ENCODE measurements at places on chromosomes 16 and 17.

GRCh38 chr17:50508573-50509460 is 578 bp downstream of the MYCBPAP start:
- DNase-seq, result no peak

DNA sequence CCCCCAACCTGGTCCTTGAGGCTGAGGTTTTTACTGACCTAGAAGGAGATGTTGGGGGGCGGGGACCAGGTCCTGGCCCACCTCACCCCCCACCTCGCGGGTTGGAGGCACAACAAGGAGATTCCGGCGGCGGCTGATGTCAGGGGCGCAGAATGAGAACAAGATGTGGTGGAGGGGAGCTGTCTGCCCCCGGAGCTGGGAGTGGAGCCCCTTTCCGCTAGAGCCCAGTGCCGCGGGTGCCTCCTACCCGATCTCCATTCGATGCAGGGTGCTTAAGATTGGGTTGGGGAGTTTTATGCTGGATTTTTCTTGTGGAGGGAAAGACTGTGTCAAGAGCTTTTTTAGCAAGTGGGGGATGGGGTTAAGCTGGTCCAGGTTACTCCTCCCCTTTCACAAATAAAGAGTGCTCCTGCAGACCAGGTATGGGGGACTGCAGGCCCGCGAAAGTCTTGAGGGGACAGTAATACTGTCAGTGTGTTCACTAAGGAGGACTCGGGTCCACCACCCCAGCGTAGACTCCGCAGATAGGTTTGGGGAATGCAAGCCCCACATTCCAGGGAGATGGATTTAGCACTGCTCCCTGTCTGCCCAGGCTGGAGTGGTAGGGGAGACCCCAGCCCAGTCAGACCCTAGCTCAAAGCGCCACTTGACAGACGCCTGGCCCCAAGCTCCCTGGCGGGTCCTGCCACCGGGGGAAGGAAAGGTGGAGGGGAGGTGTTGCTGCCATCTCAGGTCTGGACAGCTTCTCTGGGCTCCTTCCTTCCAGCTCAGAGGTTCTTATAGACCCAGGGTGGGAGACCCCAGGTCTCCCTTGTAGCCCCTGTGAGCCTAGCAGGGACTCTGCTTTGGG is 2.0 kb downstream of the CACNA1G start:
- peak; percentile 40 for DNase-seq

- DNase-seq, result no peak
These were observed 21.4 kb upstream of the SPACA3 start for GRCh38 chr17:32970281-32970680.

DNA sequence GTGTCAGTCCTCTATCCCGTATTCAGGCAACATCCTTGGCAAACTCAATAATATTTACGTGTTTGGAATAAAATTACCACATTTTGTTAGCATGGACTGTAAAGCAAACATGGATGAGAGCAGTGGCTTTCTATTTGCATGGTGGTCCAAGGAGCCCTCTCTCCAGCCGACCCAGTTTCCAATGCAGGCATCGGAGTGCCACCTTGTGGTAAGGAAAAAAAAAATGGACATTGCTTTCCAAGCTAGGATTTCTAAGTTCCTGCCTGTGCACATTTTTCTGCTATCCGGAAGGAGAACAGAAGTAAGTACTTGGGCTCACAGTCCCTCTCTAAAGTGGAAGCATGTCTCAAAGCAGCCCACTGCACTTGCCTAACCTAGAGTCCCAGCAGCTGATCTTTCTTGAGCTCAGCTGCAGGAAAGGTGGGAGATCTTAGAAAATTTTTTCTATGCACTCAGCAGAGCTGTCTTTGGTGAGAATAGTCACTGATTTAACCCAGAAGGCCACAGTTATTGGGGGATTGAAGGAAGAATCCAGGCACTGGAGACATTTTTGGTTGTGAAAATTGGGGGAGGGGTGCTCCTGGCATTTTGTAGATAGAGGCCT is 46.0 kb upstream of the ERCC4 start:
- peak; percentile 36 for DNase-seq

DNA sequence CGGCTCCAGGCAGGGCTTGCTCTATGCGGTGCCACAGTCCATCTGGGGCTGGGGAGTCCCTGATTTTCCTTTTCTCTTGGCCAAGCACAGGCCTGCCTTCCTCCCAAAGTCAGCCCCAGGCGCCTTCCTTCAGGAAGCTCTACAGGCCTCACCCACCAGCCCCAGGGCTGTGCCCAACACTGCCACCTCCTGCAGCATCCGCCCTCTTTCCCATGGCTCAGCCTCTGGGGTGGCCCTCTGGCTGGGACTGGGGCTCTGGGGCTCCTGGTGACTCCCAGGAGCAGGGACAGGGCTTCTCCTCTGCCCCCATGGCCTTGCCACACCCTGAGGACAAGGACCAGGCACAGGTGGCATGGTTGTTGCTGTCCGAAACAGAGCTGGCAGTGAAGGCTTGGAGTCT is 817 bp downstream of the ITGB4 start:
- no peak for DNase-seq

DNA sequence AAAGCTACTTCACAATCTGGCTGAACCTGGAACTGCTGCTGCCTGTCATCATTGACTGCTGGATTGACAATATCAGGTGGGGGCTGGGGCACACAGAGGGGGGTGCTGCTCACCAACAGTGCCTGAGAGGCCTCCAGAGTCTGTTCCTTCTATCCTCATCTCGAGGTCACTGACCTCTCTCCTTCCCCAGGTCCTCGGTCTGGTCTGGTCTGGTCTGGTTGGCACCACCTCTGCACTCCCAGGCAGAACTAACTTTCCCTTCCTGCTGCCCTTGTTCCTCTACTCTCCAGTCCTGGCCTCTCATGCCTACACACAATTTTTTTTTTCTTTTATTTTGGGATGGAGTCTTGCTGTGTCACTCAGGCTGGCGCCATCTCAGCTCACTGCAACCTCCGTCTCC is 4.2 kb downstream of the PLA2G15 start:
- no peak for DNase-seq

GRCh38 chr17:34464812-34465211 is 101.8 kb upstream of the CCL1 start:
- DNase-seq, result no peak

DNA sequence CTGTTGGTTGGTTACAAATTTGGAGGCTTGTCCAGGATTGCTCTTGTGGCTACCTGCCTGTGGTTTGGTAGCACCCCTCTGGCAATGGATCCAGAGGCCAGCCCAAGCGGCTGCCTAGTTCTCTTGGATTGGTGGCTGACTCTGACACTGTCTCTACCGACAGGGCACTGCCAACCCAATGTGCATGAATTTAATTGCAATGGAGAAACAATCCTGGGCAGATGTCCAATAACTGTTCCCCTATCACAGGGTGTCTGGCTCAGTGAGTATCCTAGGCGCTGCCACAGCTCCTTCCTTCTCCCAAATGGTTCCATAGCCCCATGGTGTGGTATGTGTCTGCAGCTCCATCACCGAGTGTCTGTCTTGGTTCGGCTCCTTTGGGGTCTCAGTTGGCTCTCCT is 19.5 kb downstream of the N4BP1 start:
- no peak for DNase-seq

DNA sequence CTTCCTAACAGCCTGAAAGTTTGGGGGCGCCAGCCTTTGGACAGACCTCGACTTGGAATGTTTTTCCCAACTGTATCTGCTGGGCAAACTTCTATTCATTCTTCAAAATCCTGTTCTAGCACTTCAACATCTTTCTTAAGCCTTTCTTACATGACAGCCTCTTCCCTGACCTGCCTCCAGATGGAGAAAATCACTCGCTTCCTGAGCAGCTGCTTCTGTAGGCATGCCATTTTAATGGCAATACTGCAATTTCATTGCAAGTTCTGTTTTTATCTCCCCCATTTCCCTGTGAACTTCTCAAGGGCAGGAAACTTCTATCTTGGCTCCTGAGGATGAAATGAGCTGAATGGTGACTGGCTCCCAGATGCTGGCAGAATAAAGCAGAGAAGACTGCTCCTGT is 128.8 kb upstream of the ASIC2 start:
- DNase-seq, result no peak

DNA sequence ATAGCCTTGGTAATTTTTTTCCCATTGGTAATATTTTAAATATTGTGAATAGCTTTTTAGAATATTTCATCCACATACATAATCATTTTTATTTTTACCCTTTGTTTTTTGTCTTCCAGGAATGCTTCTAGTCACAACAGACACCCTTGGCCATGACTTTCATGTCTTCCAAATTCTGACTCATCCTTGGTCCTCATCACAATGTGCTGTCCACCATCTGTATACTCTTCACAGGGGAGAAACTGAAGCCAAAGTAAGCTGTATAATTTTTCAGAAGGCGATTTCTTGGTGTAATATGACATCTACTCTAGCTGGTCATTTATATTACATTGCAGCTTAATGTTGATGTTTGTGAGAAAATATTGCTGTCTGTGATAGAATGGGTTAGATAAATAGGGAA is 269.4 kb downstream of the BCAS3 start:
- DNase-seq, result no peak

- DNase-seq, result no peak
These were observed 18.1 kb downstream of the RHBDL3 start for GRCh38 chr17:32283745-32284201.

- DNase-seq, result peak; percentile 63
These were observed 53.8 kb downstream of the PRMT7 start for GRCh38 chr16:68364561-68364998.

DNA sequence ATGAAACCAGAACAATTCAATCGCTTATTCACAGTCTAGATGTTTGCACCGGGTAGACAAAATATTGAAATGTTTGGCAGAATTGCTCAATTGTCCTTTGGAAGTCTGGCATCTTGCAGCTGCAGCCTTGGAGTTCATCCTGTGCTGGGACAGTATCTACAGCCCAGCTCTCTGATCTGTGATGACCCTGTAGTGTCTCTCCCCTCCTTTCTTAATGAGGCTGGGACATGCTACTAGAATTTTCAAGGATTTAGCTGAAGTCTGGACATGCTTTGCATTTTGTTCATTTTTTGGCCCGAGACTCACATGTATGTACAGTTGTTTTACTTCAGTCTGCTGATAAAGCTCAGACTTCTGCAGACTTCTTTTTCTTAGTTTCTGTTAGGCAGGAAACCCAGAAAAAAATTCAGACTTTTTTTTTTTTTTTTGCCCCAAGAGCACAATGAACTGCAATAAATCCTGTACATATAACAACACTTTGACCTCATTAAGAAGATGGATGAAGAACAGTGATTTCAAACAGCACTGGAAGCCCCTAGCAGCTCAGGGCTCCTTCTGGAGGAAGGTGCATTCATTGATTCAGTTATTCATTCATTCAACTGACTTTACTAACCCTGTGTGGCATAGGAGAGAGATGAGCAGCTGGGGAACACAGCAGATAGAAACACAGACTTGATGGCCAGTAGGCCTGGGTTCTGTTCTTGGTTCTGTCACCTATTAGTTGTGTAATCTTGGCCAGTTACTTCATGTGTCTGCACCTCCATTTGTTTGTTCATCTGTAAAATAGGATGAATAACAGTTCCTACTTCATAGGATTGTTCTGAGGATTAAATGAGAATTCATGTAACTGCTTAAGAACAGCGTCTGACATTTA is 210.0 kb downstream of the MAP2K4 start:
- DNase-seq, result no peak

- peak; percentile 46 for DNase-seq
These were observed 1.3 kb downstream of the GJD3 start for GRCh38 chr17:40363111-40363827.

GRCh38 chr17:14731591-14731990 is 430.7 kb downstream of the HS3ST3B1 start:
- DNase-seq, result no peak
